ENCODE measurements at places on chromosomes 3 and 15.

- DNase-seq = no peak
These were observed 19.8 kb upstream of the CHCHD6 start for GRCh38 chr3:126684218-126684751.

DNA sequence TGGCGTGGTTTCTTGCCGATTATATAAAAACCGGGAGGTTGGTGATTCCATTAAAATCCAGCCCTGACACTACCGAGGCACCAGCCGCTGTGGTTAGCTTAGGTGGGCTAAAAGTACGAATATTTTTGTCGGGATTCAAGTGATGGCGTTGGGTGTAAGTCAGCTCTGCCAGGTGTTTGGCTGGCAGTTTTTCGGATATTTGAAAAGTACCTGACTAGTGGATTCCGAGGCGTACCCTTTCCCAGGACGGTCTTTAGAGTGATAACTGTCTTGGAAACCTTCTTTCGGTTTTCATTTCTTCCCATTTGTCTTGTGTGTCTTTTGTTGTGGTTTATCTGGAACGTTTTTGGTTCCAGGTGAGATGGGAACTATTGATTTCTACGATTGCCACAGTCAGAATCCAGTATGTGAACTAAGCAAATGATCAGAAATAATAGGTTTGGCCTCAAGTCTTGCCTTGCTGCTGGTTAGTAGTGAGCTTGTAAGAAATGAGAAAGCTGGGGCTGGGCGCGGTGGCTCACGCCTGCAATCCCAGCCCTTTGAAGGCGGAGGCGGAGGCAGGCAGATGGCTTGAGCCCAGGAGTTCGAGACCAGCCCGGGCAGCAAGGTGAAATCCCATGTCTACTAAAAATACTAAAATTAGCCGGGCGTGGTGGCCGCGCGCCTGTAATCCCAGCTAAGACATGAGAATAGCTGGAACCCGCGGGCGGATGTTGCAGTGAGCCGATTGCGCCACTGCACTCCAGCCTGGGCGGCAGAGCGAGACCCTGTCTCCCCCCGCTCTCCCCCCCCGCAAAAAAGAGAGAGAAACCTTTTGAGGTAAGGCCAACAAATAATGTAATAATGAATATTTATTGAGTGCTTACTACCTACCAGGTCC is 1.4 kb downstream of the FYTTD1 start:
- DNase-seq = no peak

GRCh38 chr15:51380999-51381806 is 39.7 kb downstream of the GLDN start:
- no peak for DNase-seq

DNA sequence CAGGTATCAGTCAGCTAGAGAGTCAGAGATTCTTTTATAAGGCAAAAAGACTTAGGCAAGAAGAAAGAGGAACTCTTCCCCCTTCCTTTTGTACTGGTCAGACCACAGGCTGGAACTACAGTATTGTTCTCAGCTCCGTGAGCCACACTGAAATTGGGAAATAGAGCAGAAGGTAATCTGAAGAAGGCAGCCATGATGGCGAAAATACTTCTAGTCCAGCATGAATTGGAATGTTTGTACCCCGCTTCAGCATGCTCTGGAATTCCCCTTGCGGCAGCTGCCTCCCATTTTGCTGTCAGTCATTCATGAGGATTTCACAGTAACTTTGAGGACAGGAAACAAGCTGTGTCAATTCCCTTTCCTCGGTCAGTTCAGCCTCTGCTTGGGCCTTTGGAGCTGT is 96.2 kb downstream of the CORO2B start:
- no peak for DNase-seq

Data from stimulated activated CD8-positive, alpha-beta memory T cell treated with anti-CD3 and anti-CD28 coated beads, Interleukin-4, amount 100 ng/mL, for 1 hour (primary cell).